ENCODE measurements at places on chromosomes 11 and 22.

DNA sequence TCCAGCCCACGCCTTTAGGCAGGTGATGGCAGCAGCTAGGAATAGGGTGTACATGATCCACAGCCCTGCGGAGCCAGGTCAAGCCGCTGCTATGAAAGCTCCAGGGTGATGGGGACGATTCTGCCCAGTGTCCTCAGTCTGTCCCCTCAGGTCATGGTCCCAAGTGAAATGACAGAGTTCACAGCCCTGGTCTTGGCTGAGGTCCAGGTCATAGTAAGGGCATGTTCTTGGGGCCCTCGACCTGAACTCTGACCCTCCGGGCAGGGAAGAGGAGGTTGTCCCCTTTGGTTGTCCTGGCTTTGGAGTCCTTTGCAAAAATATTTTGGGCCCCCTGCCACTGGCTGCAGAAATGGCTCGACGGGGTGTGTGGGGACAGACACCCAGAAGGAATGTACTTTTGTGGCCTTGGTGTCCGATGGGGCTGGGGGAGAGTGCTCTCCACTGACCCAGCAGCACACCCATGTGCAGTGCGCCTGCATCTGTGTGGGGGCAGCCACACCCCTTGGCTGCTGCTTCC lies 7.3 kb downstream of the C22orf31 start:
- no peak for DNase-seq

DNA sequence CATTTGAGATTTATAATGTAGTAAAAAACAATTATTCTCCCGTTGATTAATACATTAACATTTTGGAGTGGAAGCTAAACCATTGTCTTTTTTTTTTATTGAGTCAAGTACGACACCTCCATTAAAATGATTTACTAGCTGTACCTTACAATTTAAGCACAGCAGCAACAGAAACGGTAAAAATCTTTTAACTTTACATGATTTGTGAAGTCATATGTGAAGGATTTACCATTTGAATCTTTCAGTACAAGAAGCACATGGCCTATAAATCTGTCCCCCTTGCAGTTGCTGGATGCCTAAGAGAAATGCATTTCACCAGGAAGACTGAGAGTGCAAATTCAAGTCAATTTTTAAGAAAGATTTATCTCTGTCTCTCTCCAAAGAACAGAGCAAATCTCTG lies 324.6 kb downstream of the CADM1 start:
- no peak for DNase-seq

DNA sequence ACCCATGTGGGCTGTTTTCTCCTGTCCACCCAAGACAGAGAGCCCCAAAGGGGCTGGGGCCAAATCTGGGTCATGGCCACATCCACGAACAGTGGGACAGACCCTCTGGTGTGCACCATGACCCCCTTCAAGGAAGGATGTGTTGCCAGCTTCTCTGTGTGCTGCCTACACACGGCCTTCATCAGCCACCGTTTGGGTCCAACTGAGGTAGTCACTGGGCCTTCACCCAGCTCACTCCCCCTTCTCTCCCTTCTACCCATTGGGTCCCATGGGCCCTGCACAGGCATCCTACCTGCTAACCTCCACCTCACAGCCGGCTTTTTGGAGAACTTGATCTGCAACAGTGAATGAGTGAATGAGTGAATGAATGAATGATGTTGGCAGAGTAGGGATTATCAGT lies 1484.9 kb downstream of the BRD1 start:
- no peak for DNase-seq

- no peak for DNase-seq
These were observed 52.4 kb downstream of the MCM5 start for GRCh38 chr22:35452351-35452781.

DNA sequence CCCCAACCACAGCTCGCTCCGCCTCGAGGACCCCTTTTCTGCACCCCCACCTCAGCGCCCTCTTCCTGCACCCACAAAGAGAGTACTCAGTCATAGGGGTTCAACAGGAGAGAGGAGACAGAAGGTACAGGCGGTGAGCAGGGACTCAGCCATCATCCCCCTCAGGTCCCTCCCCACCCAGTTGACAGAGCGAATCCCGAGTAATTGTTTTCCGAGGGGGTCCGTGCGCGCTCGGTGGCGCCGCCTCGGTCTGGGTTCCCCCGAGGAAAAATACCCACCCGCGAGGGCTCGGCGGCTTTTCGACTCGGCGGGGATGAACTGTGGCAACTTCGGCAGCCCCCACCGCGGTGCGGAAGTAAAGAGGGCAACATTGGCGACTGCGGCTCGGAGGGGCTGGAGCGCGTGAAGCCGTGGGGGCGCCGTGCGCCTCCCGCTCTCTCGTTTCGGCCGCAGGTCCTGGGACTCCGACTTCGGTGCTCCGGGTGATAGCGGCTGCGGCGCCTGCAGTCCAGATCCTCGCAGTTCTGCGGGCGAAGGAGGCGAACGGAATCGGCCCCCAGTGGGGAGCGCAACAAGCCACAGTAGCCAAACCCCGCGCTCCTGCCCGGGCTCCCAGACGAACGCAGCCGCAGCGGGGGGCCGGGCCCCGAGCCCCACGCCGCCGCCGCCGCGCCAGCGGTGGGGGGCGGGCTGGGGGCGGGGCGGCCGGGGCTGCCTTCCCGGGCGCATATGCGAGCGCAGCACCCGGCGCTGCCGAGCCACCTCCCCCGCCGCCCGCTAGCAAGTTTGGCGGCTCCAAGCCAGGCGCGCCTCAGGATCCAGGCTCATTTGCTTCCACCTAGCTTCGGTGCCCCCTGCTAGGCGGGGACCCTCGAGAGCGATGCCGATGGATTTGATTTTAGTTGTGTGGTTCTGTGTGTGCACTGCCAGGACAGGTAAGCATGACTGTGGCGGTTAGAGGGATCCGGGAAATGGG lies at the start of gene NELL1:
Gene NELL1, plus strand, starts transcription at position 743 of the 976 bp plus-strand sequence.
- no peak for DNase-seq

DNA sequence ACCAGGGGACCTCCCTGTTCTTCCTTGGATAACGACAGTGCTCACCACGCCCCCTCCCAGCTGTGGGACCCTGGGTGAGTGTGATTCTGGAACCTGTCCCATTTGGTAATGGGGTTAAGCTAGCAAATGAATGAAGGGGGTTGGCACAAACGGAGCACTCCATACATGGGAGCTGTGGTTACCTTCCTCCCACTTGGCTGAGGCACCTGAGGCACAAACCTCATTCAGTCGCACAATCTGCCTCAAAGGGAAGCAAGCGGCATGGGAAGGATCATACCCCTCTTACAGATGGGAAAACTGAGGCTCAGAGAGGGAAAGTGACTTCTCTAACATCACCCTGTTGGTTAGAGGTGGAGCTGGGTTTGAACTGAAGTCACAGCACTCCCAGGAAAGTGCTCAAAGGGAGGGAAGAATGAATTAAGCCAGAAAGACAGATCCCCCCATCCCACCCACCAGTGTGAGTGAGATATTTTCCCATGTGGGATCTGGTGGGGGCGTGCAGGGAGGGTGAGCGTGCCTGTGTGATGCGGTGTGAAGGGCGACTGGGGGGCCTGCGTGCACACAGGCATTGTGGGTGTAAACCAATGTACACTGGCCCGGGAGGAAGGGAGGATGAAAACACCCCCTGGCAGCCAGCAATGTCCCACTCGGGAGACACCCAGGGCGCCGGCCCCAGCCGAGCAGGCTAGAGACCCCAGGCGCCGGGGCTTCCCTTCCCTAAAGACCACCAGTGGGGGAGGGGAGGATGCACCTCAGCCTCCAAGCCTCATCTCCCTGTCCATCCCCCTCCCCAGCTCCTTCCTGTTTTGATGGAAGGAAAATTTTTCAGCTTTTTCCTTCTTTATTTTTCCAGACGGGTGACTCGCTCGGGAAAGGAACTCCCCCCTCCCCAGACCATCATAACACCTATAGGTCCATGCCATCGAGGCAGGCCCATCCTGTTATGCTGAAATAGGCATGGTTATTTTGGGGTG lies 8.0 kb upstream of the PDGFB start:
- DNase-seq, result no peak

DNA sequence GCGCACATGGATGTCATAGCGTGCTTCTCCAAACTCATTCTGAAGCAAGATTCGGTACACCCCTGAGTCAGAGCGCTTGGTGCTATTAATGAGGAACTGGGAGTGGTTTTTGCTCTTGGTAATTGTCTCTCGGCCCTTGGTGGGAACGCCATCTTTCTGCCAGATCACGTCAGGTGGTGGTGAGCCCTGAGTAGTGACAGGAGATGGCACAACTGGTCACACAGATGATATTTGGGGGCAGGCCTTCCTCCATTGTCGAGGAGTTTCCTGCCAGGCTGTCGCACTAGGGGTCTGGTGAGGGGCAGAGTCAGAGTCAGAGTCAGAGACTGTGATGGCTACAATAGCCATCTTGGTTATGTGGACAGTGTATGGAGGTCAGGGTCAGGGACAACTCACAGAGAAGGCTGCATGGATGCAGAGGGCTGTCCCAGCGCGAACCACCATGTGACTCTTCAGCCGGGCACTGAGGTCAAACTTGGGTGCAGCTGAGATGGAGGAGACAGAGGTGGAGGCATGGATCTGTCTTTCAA lies 9.3 kb downstream of the TMEM86A start:
- no peak for DNase-seq

- DNase-seq, result no peak
These were observed 111.9 kb downstream of the EHF start for GRCh38 chr11:34732831-34733230.

GRCh38 chr11:118142809-118143208 lies 9.8 kb downstream of the SCN4B start:
- peak; percentile 20 for DNase-seq

DNA sequence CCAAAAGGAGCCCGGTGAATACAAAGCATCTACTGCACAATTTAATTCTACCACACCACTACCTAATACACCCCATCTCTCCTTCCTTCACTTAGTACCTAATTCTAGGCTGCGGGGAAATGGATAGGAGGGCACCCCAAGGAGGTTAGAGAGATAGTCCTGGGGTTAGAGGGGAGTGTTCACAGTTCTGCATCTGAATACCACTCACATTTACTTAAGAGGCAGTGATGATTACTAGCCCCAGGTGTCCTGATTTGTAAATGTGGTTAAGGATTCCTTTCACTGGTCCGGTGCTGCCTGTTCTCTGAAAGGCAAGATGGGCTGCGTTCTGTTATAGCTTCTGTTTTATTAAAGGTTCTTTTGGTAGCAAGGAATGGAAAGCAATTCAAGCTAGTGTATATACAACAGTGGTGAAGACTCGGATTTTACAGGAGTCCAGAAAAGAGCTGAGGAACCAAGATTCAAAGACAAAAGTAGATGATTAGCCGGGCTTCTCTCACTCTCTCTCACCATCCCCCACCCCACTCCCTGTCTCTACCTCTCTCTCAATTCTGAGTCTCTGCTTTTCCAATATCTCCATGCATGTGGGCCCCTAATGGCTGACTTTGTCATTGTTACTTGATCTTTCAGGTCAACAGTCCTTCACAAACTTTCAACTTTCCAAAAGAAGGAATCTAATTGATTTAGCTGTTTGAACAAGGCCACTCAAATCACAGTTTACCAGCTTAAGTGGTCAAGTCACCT lies 8.7 kb upstream of the KCNA4 start:
- no peak for DNase-seq

DNA sequence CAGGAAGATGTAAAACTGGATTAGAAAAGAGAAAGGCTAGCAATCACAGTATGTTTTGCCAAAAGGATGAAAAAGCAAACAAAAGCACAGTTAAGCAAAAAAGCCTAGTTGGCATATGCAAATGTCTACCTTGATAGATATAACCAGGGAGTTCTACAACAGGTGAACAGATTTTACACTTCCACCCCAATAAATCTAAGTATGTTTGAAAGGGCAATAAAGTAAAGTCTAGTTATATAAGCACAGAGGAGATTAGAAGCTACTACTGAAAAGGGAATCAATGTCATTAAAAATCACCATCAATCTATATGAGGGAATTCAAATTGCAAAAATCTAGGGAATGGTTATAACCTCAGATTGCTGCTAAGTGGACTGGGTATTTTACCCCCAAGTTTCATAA lies 49.7 kb downstream of the CELF1 start:
- no peak for DNase-seq

DNA sequence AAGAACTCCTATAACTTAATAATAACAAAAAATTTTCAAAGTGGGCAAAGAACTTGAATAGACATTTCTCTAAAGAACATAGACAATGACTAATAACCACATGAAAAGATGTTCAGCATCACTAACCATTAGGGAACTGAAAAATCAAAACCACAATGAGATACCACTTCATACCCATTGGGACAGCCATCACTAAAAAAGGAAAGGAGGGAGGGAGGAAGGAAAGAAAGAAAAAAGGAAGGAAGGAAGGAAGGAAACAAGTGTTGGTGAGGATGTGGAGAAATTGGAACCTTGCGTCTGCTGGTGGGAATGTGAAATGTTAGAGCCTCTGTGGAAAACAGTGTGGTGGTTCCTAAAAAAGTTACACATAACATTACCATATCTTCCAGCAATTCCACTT lies 55.8 kb downstream of the MS4A13 start:
- DNase-seq, result no peak

DNA sequence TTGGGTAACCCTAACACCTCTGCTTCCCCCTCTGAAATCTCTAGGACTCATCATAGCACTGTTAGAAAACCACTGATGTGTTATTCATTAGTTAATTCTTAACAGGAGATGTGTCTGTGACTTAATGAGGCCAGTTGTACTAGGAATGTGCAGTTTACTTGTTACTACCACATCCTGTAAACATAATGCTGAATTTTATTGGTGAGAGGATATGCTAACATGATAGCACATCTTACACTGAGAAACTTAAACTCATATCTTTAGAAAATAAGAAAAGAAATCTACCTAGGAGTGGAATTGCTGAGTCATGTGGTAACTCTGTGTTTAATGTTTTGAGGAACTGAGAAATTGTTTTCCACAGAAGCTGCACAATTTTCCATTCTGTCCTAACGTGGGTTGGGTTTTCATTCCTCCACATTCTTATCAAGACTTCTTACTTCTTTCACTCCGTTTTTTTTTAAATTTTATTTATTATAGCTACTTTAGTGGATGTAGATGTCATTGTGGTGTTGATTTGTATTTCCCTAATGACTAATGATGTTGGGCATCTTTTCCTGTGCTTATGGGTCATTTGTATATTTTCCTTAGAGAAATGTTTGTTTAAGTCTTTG lies 33.7 kb downstream of the RNF121 start:
- DNase-seq, result no peak

DNA sequence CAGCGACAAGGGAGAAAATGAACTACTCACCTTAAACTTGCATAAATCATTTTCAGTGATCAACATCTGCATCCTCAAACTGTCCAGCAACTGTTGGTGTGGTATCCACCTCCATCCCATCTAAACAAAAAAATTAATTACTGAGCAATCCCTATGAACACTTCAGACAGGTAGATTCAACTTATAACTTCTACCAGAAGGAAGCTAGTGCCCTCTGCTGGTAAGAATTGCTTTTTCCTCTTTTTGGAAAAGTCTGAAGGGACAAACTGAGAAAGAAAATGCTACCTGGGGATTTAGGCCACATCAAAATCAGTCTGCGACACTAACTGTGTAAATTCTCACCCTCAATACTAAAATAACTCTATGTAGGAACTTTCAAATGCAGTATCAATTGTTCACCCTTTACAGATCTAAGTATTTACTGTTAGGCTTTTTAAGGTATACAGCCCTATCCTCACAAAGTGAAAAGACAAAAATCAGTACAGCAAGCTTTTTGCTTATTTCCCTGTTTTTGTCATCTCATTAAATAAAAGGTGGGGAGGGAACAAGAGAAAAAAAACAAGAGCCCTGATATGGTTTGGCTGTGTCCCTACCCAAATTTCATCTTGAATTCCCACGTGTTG lies 17.9 kb downstream of the CLNS1A start:
- no peak for DNase-seq

All from natural killer cell treated with Interleukin-12 subunit alpha and Interleukin-12 subunit beta and Interleukin-15 and Interleukin-18, amount 100 ng/mL, for 72 hours (primary cell).